ENCODE measurements at places on chromosomes 4 and X.

- DNase-seq = no peak
Observed at GRCh38 chr4:47550899-47551548, 65.9 kb downstream of the ATP10D start.

GRCh38 chr4:1579001-1579900 lies 104.9 kb downstream of the FAM53A start:
- no peak for DNase-seq

DNA sequence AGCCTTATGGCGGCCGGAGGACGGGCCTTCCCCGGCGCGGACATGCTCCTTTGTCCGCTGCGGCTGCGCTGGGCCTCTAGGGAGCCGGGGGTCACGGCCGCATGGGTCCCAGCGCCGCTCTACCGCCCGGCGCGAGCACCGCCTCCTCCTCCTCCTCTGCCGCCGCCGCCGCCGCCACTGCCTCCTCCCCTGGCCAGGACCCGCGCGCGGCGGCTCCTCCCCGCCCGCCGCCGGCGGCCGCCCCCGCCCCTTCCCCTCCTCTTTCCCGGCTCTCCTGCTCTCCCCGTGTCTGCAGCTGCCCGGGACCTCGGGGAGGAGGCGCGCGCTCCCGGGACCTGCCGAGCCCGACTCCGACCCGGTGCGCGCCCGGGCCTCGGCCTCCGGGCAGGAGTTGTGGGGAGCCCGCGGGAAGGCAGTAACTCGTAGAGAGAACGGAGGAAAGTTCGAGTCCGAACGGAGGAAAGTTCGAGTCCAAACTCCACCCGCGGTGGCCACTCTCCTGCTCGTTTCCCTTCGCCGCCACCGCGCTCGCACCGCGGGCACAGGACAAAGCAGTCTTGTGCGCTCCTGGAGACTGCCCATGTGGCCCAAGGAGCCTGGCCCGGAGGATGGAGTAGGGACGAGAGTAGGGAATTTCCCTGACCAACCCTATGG lies at the start of gene ADGRA3:
Gene ADGRA3 (minus strand): TSS at position 179 of the 654 bp plus-strand sequence. CDS start 282 bp downstream, outside the sequence.
- peak; percentile 59 for DNase-seq

GRCh38 chr4:142356801-142357200 lies 489.3 kb downstream of the INPP4B start:
- no peak for DNase-seq

GRCh38 chr4:128780688-128781087 lies 28.8 kb upstream of the JADE1 start:
- no peak for DNase-seq
